ENCODE measurements at places on chromosomes 11 and 22.

- DNase-seq, result no peak
Measured at GRCh38 chr11:65903068-65903481, 2.9 kb upstream of the FOSL1 start.

DNA sequence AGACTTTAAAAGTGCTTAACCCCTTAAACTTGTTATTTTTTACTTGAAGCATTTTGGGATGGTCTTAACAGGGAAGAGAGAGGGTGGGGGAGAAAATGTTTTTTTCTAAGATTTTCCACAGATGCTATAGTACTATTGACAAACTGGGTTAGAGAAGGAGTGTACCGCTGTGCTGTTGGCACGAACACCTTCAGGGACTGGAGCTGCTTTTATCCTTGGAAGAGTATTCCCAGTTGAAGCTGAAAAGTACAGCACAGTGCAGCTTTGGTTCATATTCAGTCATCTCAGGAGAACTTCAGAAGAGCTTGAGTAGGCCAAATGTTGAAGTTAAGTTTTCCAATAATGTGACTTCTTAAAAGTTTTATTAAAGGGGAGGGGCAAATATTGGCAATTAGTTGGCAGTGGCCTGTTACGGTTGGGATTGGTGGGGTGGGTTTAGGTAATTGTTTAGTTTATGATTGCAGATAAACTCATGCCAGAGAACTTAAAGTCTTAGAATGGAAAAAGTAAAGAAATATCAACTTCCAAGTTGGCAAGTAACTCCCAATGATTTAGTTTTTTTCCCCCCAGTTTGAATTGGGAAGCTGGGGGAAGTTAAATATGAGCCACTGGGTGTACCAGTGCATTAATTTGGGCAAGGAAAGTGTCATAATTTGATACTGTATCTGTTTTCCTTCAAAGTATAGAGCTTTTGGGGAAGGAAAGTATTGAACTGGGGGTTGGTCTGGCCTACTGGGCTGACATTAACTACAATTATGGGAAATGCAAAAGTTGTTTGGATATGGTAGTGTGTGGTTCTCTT lies 2.8 kb downstream of the MALAT1 start:
- DNase-seq, result no peak

DNA sequence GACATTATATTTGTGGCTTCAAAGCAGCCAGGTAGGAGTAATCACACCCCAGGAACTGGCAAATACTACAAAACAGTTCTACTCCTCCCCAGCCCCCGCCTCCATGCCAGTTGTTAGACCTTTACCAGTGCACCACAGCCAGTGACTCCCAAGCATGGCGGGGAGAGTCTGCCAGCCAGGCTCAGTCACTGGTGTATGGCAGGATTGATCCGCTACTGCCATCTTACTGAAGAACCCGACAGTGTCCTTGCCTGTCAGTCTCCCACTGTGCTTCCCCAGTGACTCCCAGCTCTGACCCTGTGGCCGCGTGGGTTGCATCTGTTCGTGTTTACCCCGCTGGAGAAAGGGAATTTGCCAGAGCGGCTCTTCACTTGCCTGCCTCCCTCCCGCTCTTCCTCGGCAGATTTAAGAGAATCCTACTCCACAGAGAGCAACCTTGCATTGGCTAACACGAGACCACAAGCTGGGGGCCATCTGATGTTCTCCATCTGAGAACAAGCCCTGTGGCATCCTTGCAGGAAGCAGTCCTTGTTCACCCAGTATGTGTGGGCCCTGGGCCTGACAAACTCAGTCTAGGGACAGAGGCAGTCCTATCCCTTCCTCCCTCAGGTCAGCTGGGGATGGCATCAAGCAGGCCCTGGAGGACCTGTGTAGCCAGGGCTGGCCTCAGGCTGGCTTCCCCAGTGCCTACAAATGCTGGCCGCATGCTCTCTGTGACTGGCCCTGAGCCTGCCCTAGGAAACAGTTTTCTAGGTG lies 33.1 kb downstream of the GNAZ start:
- DNase-seq, result no peak

- DNase-seq, result no peak
Measured at GRCh38 chr11:12175694-12176241, 65.4 kb downstream of the MICAL2 start.

GRCh38 chr11:11866203-11866602 lies 24.4 kb downstream of the USP47 start:
- DNase-seq, result no peak

DNA sequence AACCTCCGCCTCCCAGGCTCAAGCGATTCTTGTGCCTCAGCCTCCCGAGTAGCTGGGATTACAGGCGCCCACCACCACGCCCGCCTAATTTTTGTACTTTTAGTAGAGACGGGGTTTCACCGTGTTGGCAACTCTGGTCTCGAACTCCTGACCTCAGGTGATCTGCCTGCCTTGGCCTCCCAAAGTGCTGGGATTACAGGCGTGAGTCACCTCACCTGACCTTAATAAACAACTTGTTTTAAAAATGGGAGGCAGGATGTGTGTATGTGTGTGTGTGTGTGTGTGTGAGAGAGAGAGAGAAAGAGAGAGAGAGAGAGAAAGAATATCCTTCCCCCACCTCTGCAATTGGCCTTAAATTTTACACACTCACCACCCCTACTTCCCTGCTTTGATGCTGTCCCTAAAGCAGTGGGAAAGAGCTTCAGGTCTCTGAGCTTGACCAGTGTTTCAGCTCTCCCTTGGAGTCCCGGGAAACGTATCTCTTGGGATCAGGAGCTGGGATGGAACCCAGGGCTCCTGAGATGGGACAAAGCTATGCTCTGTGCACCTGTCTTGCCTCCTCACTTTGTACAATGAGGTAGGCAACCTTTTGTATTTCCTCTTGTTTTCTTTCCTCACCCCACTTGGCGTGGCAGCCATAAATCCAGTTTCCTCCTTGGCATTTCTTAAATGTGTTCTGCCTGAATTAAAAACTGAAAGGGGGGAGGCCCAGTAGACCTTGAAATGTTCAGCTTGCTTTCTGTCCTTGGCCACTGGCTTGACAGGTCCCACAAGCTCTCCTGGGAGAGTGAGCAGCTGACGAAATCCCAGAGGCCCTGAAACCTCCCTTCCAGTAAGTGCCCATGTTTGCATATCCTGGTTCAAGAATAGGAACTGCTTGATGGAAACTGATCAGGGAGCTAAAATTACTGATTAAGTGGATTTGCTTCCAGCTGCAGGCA lies 17.8 kb upstream of the XBP1 start:
- no peak for DNase-seq

DNA sequence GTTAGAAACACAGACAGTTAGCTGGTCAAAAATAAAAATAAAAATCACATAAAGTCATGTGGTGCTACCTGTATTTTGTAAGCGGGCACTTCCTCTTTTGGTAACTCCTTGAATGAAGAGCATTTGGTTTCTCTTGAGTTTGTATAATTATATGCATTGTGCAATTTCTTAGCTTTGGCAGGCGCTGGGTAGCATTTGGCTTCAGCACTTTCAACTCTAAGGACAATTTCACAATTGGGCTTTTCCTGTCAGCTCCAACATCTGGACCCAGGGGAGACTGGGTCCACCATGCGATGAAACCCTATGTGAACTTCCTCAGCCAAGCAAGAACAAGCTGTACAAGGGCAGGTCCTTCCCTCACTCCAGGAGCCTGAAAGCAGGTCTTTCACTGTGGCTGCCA lies 169.1 kb downstream of the RRAS2 start:
- no peak for DNase-seq

GRCh38 chr11:44826922-44827643 lies 100.3 kb downstream of the TSPAN18 start:
- no peak for DNase-seq

GRCh38 chr11:35425603-35426212 lies 6.3 kb upstream of the SLC1A2 start:
- DNase-seq, result no peak

- DNase-seq, result no peak
Measured at GRCh38 chr11:94694309-94695060, 73.7 kb upstream of the AMOTL1 start.

- no peak for DNase-seq
Measured at GRCh38 chr11:67634366-67635230, 4.9 kb upstream of the NUDT8 start.

DNA sequence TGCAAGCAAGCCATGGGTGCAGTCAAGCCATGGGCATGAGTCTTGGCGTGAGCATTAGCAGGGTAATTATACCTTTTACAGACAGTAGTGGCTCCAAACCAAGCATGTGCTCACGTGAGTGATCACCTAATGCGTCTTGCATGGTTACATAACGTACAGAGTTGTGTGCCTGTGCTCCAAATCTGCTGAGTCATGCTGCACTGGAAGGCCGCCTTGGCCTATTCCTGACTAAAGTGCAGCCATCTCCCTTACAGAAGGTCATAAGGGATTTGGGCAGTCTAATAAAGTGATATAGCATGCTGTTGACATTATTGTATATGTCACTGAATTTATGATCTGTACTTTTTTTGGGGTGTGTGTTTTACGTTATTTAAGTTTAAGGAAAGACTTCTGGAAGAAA lies 102.4 kb downstream of the ARHGAP42 start:
- DNase-seq, result no peak

- DNase-seq, result peak; percentile 36
Measured at GRCh38 chr11:2383852-2384804, 7.0 kb downstream of the CD81 start.

DNA sequence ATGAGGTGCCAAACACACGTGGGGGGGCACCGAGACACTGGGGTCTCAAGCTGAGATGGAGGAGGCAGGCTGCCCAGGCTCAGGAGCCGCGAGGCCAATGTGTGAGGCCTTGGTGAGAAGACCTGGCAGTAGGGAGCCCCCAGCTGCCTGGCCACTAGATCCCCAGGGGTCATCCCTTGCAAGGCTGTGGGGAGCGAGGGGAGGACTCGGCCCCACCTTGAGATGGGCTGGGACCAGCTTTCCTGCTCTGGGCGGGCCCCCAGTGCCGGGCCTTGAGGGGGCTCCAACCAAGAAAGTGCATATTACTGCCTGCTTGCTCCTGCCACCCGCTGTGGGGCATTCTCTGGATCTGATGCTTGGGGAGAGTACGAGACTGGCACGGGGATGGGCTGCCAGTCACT lies 107.0 kb downstream of the CTTN start:
- no peak for DNase-seq

DNA sequence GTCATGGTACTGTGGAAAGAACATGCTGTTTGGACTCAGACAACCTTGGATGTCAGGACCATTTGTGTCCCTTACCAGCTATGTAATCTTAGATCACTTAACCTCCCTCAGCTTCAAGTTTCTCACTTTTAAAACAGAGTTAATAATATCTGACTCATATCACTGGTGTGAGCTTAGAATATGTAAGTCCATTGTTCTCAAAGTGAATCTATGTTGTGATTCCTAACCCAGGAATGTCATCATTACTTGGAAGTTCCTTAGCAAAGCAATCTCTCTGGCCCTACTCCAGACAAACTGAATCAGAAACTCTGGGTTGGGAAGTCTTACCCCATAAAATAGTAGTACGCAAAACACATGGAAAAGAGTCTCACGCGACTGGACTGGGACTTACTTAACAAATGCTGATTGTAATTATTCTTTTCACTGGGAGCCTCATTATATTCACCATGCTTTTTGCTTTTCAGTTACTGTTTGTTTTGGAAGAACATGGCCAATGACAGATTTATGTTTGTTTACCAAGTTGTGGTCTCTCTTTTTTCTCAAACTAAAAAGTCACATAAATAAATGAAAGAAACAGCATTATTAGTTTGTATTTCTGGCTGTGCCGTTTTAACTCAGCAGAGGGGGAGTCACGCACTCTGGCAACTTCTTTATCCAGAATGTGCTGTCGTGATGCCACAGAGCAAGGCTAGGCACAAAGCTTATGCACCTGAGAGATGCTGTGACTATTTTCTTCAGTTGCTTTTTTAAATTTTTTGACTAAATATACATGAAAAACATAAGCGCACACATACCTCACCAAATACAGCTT lies 217.7 kb upstream of the CTSC start:
- no peak for DNase-seq

GRCh38 chr22:20563941-20564371 lies 56.5 kb downstream of the MED15 start:
- no peak for DNase-seq
